ENCODE measurements at places on chromosomes 16 and 17.

DNA sequence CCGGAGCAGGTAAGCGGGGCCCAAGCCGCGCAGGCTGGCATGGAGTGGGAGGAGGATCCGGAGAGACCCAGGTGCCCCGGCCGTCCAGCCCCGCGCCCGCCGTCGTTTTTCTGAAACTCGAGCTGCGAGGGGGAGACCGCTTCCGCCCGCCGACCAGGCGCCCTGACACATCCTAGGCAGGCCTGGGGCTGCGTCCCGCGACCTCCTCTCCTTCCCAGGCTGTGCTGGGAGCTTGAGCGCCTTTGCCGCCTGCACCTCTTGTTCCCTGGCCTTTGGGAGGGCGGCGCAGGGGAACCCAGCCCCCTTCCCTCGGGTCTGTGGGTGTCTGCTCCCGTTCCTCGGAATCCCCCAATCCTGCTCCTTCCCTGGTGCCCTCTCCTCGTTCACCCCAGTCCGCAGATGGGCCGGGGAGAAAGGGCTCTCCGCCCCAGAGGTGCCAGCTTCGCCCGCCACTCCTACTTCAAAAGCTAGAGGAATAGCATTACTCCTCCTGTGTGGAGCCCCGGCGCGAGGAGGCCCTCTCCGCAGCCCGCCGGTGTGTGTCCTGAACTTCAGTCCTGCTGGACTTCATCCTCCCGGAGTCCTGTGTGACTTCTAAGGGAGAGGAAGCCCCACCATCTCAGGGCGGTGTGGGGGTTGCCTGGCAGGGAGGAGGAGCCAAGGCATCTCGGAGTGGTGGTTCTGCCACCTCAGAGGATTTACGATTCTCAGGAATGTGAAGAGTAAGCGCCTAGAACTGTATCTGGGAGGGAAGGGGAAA, 1.0 kb downstream of the NHERF1 start:
- DNase-seq: no peak

DNA sequence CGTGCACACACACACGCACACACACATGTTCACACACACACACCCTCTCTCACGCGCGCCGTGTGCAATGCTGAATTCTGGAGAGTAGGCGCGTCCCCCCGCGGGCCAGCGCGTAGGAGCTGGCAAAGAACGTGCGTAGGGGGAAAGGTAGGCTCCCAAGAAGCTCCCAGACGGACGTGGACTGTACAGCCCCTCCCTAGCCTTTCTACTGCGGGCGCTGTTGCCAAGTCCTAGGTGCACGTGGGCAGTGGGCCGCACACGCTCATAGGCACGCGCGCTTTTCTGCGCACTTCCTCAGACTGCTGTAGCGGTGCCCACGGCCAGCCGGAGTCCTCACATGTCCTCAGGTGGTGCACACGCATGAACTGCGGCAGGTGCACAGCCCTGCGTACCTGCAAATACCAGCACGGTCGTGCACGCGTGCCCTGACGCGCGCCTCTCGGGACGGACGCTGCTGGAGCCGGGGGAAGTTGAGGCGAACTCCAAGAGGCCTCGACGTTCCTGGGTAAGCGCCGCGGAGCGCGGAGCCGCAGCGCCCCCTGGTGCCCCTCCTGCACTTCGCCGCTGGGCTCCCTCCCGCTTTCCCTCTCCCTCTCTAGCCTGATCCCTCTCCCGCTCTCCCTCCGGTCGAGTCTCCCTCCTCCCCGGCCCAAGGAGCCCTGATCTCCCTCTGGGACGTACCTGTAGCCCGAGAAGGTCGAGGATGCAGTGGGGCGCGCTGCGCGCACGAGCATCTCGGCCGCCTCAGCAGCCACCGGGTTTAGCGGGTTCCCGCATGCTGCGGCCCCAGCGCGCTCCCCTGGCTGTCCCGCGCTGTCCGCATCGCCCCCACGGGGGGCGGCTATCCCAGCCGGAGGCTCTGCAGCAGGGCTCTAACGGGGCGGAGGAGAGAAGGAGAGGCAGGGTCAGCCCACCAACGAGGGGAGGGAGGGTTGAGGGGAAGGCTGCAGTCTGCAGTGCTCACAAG, 749 bp downstream of the GRIN2A start:
- peak; percentile 72 for DNase-seq

- no peak for DNase-seq
These were observed 158.4 kb upstream of the IRX3 start for GRCh38 chr16:54444851-54445458.

DNA sequence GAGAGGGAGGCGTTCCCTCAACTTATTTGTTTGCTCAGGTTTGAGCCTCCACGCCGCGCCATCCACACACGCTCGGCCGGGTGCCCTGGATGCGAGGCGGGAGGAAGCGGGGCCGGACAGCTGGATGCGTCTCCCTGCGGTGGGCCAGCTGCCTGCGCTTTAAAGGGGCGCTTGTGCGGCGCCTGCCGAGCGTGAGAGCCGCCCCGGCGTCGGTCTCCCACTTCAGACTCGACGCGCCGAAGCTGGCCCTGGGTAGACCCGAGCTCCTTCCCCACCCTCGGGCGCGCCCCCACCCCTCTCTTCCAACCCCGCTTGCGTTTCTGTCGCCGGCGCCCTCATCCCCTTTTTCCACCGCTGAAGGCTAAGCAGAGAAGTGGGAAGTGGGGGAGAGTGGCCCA, 527 bp upstream of the CHAD start:
- no peak for DNase-seq

DNA sequence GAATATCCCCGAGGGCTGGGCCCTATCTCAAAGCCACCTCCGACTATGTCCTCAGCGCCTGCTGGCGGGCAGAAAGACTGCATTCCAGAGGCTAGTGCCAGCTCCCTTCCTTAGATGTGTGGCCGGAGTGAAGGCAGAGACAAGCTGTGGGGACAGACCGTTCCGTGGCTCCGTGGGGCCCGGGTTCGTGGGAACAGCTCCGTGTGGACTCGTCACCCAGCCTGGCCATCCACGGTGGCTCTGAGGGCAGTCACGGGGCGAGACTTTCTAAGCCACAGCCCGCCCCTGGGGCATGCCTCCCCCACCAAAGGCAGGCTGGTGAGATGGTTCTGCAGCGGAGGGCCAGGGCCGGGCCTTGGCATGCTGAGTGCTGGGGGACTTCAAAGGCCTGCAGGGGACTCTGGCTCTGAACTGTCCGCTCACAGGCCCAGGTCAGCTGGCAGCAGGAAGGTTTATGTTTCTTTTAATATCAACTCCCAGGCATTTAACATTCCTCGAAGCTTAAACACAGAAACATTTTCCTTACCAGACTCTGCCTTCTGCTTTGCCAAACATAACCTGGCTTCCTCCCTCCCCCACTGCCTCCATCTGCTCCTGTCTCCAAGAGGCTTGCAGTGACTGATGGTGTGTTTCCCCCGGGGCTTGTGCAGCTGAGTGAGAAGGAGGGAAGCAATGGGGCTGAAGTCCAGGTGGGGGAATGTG, 50.4 kb downstream of the TIMM22 start:
- DNase-seq: no peak

DNA sequence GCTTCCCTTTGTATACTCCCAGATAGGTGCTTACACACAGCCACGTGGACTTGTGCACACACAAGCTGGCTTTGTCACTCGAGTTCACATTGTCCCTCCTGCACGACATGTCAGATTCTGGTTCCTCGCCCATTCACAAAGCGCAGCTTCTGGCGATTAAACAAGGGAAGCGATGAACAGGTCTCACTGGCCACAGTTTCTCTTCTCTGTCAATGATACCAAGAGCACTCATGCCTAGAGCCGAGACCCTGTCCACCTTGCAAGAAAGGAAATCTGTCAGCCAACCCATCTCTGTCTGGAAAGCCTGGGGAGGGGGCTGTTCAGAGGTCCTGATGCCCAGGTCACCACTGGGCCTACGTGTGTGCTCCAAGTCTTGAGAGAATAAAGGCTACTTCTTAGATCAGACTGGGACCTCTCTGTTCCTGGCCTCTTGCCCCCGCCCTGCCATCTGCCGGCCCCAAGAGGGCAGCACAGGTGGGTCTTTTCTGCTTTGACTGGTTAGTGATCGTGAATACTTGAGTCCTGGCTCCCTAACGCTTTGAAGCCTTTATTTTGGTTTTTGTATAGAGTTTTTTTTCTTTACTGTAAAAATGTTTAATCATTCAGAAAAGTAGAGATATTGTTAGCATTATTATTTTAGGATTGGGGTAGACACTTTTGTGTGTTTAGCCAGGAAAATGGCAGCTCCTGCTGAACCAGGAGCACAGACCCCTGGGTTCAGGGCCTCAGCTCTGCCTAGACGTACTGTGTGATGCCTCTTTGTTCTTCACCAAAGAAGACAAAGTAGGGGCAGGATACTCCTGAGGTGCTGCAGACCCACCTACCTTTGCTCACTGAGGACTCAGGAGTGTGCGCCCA, 104.7 kb downstream of the MRM1 start:
- peak; percentile 61 for DNase-seq

GRCh38 chr16:30375864-30376263, 1.3 kb downstream of the MYL11 start:
- no peak for DNase-seq

GRCh38 chr17:79627766-79628690, 17.2 kb upstream of the RBFOX3 start:
- DNase-seq: no peak

DNA sequence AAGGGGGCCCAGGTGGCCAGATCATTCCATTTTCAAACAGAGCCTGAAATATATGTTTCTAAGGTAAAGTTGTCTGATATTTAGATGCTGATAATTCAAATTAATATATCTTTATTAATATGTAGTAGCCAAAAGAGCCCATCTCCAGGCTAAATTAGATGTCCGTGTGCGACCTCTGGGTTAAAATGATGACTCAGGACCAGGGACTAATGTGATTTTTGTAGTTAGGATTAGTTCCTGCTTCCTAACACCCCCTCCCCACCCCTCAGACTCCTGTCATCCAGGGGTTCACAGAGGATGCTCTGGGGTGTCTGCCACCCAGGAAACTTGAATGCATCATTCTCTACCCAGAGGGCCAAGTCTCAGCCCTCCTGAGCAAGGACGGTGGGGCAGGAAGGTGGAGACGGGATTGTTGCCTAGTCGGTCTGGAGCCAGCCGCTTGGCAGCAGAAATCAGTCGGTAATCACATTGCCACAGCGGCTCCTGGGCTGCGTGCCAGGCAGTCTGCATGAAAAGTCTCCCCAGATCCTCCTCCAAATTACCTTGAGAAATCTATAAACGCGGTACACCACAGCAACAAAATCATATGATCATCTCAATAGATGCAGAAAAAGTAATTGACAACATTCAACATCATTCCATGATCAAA, 29.8 kb downstream of the CNGB1 start:
- DNase-seq: peak; percentile 84

DNA sequence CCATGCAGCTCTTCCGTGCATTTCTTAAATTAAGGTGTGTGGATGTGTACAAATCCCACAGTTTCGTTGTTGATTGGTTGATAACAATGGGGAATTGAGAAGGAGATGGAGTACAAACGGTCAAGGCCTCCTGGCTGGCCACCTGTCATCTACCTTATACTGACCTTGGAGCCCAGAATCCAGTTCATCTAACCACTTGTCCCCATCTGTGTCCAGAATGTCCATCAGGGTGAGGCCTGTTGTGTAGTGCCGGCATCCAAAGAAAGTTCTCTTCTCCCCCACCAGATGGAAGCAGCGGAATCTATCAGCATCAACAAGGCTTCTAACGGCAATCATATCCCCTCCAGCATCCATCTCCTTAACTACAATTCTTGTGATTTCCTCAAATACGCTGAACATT, 1.5 kb downstream of the GSDMB start:
- DNase-seq: no peak

DNA sequence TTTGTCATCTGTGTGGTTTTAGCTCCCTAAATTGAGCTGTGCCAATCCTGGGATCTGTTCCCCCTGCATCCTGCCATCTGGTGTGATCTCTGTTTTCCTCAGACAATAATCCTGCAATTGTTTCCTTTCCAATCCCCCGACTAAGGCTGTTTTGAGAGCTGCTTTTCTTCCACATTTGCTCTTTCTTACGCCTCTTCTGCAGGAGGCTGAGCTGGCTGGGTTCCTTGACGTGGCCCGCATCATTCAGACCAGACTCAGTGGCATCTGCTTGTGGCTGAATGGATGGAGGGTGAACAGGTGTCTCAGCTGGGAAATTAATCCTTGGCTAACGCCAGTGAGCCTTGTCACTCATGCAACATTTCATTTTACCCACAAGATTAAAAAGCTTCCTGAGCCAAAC, 9.8 kb upstream of the MED9 start:
- DNase-seq: no peak

GRCh38 chr17:76103274-76104139, at the start of gene EXOC7:
EXOC7 (minus strand) TSS chr17:76103787; CDS start chr17:76103692, 95 bp downstream.
- peak; percentile 93 for DNase-seq

DNA sequence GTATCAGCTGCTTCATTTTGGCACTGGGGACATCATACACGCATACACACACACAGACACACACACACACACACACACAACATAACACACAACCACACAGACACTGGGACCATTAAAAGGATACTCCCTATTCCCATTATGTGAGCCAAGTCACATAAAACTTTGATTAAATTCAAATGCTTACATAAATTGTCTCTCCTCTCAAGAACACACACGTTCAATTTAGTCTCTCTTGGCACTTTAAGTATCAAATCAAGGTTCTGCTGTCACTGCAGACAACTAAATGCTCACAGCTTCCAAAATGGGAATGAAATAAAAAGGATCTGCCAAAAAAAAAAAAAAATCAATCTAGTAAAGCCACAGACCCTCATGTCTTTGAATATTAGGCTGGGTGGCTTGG, 184.9 kb downstream of the RBFOX1 start:
- DNase-seq: no peak

- no peak for DNase-seq
These were observed 1.5 kb upstream of the PCYT2 start for GRCh38 chr17:81912441-81913309.

DNA sequence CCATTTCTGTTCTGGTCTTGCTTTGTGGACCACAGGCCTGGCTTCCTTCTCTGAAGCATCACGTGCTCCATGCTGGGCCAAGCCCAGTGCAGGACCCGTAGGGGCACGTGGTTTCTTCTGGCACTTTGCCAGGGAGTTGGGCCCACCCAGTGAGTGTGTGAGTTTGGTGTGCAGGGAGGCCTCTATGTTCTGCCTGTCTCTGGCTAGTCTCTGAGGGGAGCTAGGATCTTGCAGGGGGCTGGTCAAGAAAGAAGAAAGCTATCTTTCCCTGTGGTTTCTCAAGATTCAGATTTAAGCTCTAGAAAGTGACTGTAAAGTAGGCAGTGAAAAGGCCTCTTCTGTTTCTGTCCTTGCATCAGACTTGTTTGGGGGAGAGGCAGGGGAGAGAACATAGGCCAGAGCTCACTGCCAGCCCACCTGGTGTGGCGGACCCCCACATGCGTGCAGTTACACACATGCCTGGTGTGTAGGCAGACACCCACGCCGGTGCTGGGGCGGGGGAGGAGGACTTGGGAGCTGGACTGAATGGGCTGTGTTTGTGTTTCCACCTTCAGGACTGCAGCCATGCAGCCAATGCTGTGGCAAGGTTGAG, 11.8 kb downstream of the LASP1 start:
- peak; percentile 43 for DNase-seq

GRCh38 chr17:38430316-38430715, 2.1 kb downstream of the ARHGAP23 start:
- no peak for DNase-seq

- no peak for DNase-seq
These were observed 6.0 kb upstream of the SERPINF1 start for GRCh38 chr17:1755827-1756262.

GRCh38 chr16:81738783-81739496, 40.2 kb upstream of the PLCG2 start:
- peak; percentile 63 for DNase-seq

Data from body of pancreas (tissue), 4 donors.